ENCODE measurements at places on chromosomes 2 and 18.

GRCh38 chr2:49002750-49003149 is 151.6 kb downstream of the FSHR start:
- no peak for DNase-seq

DNA sequence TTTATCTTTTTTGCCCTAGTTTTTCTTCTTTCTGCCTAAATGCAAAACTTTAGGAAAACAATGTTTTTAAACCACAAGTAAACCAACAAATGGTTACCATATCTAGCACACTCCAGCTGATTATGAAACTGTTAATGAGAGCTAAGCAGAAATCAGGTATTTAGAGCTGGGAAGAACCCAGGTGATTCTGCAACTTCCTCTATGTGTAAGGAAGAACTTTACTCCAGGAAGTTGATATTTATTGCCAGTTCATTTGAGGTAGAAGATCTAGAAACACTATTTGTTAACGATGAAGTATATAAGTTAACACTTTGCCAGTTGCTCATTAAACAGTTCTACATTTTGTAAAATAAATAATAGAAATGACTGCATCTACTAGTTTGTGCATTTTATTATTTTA is 409.7 kb downstream of the XIRP2 start:
- no peak for DNase-seq

DNA sequence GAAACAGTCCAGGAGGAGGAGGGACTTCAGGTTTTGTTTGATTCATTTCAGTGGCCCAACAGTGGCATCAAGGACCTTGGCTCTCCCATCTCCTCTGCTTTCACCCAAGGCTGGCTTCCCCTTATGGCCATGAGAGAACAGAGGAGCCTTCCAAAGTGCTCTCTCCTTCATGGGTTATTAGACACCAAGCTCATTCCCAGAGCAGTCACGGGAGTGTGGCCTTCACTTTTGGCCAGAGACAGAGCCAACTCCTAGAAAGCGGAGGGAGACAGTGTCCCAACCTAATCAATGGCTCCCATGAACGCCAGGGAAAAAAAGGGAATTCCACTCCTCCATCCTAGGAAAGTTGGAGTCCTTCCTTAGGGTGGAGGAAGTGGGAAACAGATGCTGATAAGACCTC is 871 bp upstream of the DUSP28 start:
- no peak for DNase-seq

DNA sequence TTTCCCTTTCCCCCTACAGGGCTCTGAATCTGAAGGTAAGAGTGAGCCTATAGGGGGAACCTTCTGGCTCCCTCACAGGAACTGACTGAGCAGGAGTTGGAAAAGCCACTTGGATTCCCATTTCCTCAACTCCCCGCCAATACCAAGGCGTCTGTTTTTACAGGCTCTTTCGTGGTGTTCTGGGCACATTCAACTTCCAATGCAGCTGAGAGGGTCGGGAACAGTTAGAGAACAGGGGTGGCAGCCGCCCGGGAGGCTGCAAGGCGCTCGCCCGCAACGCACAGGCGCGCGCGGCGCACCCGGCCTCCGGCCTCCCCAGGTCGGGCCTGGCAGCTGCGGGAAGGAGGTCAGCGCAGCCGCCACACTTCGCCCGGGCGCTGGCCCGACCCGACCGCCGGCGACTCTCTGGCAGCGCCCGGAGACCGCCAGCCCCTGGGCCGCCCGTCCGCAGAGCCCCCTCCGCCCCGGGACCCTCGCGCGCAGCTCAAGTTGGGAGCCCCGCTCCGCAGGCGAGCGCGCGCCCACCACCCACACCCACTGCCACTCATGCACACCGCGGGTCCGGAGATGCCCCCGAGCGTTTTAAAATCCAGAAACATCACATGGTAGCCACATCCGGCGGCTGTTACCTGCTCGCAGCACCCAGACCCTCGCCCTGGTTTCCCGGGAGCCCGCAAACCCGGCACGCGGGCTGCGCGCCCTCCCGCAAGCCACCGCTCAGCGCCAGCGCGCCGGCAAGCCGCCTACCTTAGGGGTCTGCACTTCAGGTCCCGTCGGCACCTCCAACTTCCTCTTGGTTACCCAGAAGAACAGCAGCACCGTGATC is 816 bp downstream of the GALNT14 start:
- no peak for DNase-seq

DNA sequence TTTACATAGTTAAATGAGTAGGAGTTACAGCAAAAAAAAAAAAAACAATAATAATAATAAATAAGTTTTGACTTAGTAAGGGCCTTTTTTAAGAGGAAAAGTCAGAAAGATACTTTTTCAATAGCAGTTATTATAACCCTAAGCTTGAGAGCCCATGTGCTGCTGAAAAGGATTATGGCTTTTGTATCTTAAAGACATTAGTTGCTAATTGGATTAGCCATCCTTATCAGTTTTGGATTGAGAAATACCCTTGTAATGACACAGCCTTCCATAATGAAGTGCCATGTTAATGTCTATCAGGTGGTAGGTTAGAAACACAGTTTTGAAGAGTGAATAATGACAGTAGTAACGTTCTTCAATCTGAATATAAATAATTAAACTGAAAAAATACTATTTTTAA is 554.0 kb downstream of the RIT2 start:
- DNase-seq, result no peak

- DNase-seq, result no peak
Measured at GRCh38 chr18:75200605-75201280, 8.2 kb downstream of the PTGR3 start.

GRCh38 chr18:77084688-77085035 is 47.9 kb downstream of the MBP start:
- DNase-seq, result no peak

DNA sequence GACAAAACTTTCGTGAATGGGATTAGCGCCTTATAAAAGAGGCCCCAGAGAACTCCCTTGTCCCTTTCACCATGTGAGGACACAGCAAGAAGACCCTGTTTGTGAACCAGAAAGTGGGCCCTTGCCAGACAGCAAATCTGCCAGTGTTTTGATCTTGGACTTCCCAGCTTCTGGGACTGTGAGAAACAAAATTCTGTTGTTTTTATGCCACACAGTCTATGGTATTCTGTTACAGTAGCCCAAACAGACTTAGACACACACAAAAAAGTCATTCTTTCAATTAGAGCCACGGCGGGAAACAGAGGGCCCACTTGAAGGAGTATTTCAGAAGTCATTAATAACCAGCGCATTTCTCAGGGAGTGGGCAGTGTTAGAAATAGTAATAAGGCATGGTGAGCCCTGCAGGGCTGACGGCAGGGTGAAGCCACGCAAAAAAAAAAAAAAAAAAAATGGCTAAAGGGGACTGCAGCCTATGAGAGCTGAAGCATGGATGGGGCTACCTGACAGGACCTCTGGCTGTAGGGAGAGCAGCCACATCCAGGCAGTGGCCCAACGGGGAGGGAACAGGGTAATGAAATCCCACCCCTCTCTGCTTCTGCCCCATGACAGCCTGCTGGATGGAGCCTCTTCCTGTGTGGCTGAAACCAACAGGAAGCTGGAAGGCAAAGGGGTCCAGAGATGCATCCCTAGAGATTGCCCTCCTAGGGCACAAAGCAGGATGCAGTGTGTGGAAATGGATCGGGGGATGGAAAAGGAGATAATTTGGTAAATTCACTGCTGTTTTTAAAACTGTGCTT is 189.3 kb downstream of the KCNS3 start:
- no peak for DNase-seq

GRCh38 chr2:18482666-18483065 is 77.8 kb downstream of the RDH14 start:
- DNase-seq, result no peak

DNA sequence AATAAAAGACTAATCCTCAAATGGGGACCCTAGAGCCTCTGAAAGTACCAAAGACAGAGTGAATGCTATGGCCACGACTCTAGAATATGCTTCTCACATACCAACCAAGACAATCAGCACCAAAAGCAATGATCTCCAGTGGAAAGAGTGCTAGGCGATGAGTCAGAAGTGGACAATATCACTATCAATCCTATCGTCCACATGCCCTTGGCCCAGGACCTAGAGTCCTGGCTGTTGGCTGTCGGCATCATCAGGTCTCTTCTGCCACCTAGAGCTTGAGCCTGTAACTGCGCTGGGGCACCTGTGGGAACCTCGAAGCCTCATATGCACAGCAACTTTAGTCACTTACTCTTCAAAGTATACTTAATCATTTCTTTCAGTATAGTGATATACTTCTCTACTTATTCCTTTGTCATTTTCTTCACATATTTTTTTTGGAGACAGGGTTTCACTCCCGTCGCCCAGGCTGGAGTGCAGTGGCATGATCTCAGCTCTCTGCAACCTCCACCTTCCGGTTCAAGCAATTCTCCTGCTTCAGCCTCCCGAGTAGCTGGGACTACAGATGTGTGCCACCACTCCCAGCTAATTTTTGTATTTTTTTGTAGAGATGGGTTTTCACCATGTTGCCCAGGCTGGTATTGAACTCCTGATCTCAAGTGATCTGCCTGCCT is 29.7 kb downstream of the NOL10 start:
- DNase-seq, result peak; percentile 68

- peak; percentile 62 for DNase-seq
Measured at GRCh38 chr2:154697418-154698252, 860 bp upstream of the KCNJ3 start.

- DNase-seq, result no peak
Measured at GRCh38 chr2:233375490-233376314, 21.4 kb downstream of the DGKD start.

DNA sequence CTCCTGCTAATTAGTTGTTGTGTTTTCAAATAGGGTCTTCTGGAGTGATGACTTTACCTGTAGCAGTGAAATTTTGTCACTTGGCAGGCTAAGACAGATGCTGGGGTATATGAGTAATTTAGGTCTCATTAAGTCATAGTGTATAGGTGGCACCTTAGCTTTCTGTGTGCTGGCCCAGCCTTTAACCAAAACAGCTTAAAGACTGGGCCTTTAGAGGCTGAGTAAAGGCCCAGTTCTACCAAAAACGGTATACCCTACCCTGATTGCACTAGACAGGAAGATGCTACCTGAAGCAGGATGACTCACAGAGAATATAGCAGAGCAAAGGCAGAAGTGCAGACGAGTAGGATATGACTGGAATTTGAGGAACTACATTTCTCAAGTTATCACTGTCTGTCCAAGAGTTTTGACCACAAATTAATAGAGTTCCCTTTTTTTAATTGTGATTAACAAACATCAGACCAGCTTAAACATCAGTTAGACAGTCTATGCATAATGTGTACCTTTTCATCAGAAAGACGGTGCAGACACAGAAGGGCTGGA is 337.9 kb upstream of the SALL3 start:
- no peak for DNase-seq

GRCh38 chr18:42706618-42707017 is 408.9 kb downstream of the RIT2 start:
- no peak for DNase-seq

GRCh38 chr2:175030380-175031271 is 25.4 kb upstream of the CHN1 start:
- DNase-seq, result peak; percentile 83

DNA sequence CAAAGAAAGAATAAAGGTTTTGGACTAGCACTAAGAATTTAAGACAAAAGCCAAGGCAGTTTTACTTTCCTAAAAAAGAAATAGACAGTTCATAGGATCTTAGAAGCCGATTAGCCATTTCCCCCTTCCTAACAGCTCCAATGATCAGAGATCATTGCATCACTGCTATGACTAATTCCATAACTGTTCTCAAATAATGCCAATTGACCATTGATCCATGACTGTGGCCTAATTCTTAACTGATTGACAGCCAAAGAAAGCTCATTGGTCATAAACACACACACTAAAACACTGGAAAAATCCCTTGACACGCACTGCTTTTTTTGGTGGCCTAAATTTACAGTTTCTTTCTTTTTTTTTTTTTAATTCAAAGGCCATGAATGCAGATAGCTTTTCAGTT is 345.0 kb upstream of the ACVR2A start:
- DNase-seq, result no peak

DNA sequence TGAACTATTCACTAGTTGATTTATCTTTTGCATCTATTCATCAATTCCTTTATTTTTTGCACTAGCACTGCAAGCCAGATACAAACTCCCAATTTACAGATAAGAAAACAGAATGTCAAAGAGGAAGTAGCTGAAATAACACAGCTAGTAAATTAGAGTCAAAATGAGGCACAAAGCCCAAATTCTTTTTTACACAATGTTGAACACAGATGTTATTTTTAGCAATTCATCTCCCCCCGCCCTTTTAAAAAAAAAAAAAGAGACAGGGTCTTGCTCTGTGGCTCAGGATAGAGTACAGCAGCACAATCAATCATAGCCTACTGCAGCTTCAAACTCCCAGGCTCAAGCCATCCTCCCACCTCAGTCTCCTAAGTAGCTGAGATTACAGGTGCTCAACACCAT is 127.8 kb downstream of the CCBE1 start:
- DNase-seq, result no peak

DNA sequence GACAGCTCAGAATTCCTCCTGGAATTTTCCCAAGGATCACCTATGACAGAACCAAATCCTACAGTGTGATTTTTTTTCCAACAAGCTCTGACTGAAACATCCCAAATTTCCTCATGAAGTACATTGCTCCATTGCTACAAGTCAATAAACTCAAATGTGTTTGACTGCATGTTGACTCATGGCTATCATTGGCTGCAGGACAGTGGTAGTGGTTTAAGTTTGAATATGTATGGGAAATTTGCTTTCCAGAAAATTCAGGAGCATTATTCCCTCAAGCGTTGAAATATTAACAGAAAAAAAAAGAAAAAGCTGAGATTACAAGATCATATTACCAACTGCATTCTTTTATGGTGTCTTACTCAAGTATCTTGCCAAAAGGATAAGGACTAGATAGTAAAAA is 402.8 kb upstream of the DSEL start:
- DNase-seq, result no peak

- DNase-seq, result peak; percentile 70
Measured at GRCh38 chr2:20223407-20224163, 1.3 kb downstream of the SDC1 start.

DNA sequence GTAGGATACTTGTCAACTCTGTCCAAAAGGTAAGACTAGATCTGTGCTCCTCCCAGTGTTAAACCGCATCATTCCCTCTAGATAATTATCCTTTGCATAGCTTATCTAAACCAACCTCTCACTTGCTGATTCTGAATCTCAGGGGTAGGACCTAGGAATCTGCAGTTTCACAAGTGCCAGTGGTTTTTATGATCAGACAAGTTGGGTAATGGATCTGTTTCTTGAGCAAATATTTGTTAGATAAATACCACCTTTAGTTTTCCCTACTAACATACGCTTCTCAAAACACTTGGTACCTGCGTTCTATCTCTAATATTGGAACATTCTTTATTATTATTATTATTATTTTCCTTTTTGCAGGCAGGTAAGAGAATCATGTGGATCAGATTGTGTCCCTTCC is 439.9 kb downstream of the PTPRM start:
- no peak for DNase-seq

DNA sequence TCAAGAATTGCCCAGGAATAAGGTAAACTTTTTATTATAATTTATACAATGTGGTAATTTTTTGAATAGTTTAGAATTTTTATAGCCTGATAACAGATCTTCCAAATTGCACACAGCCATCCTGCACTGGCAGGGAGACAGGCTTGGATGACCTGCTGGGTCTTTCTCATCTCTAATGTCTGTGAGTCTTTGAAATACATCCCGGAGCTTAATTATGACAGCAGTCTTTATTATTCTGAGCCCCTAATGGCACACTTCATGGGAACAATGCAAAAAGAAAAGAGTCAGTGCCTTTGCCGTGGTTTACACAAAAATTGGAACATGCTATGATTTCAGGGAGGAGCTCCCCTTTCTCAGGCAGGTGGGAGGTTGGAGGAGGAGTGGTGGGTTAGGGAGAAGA is 71.0 kb downstream of the TMEM182 start:
- DNase-seq, result no peak

- DNase-seq, result no peak
Measured at GRCh38 chr2:14928056-14928455, 295.5 kb downstream of the LRATD1 start.

- DNase-seq, result no peak
Measured at GRCh38 chr2:238169048-238169707, 10.4 kb downstream of the ERFE start.

All from left lobe of liver (tissue), 2 donors.